ENCODE measurements at places on chromosomes 4 and X. TPM values are rescaled to one million over a fixed set of nuclear protein-coding genes. Genes with fewer than 3 reads are reported as not detected.

The MAGEC1 gene
- total RNA-seq, result not detected

The PAPSS1 gene
- 81.4 TPM for total RNA-seq

The HADH gene
- total RNA-seq, result 12.5 TPM

The COL25A1 gene
- total RNA-seq, result 5.7 TPM

The CDS1 gene
- 6.6 TPM for total RNA-seq

The PIR gene
- 2.0 TPM for total RNA-seq

The GRPEL1 gene
- total RNA-seq, result 12.3 TPM

The NDST3 gene
- 35.4 TPM for total RNA-seq

The WDR17 gene
- total RNA-seq, result 42.8 TPM

The HTN1 gene
- not detected for total RNA-seq

The OR13H1 gene
- not detected for total RNA-seq

The MAGEB10 gene
- total RNA-seq, result not detected

The IL1RAPL1 gene
- total RNA-seq, result 11.1 TPM

The CYTL1 gene
- 0.49 TPM for total RNA-seq

The SLC7A11 gene
- total RNA-seq, result 31.5 TPM

The NAT8L gene
- 10.8 TPM for total RNA-seq

The DIPK2B gene
- total RNA-seq, result 6.4 TPM

The NAP1L3 gene
- 100 TPM for total RNA-seq

The IL2 gene
- not detected for total RNA-seq

The GPRASP2 gene
- 77.2 TPM for total RNA-seq

The ARHGEF38 gene
- under 0.01 TPM for total RNA-seq

The LDOC1 gene
- 6.9 TPM for total RNA-seq

The TREX2 gene
- total RNA-seq, result 0.25 TPM
